ENCODE measurements at places on chromosomes 13 and 19. TPM values are rescaled to one million over a fixed set of nuclear protein-coding genes. Genes with fewer than 3 reads are reported as not detected.

The SRRM5 gene
- total RNA-seq = not detected

DNA sequence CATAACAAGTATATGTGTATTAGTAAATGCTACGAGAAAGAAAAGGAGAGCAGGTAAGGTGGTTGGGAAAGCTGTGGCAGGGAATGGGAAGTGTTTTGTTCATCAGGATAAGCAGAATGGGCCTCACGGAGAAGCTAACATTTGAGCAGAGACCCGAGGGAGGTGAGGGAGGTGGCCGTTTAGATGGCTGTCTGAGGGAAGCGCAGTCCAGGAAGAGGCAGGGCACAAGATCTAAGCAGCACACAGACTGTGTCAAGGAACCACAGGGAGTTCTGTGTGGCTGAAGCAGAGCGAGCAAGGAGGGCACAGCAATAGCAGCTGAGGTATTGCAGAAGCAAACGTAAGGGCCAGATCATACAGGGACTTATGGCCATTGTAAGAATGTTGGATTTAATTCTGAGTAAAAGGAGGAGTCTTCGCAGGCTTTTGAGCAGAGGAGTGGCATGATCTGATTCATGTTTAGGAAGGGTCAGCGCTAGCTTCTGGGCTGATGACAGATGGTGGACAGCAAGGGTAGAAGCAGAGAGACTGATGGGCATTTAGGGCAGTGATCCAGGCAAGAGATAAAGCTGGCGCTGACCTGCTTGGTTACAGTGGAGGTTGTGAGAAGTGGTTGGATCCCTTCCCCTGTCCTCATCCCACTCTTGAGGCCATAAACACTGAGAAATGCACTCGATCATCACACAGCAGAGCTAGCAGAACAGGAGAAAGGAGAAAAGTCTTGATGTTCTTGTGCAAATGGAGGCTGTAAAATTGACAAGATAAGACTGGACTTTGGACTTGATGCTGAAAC, 199.9 kb downstream of the LACC1 start:
- ATAC-seq = no peak

GRCh38 chr13:20525601-20526544, at the start of gene CRYL1:
Gene CRYL1, minus strand, starts transcription at chr13:20525857. Its CDS starts 63 bp downstream, at chr13:20525794.
- peak; percentile 96 for ATAC-seq

GRCh38 chr13:31045286-31046081, 113.0 kb downstream of the TEX26 start:
- ATAC-seq = peak; percentile 76

The SHC2 gene
- total RNA-seq = 19.9 TPM

GRCh38 chr13:114120591-114121011, 11.8 kb downstream of the RASA3 start:
- ATAC-seq = no peak

DNA sequence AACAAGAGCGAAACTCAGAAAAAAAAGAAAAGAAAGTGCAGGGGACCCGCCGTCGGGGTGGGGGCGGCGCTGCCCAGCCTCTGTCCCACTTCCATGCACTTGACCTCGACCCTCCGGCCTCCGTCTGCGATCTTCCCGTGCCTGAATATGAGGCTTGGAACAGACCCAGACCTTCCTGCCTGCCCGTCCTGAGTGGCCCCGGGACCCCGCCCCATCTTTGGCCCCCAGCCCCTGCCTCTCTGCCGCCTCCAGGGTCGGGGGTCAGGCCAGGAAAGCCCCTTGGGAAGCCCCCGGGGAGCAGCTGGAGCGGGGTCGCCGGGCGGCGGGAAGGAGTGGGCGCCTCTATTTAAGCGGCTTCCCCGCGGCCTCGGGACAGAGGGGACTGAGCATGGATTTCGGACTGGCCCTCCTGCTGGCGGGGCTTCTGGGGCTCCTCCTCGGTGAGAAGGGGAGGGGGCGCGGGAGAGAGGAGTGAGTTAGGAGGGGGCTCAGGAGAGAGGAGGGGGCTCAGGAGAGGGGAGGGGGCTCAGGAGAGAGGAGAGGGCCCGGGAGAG, at the start of gene MADCAM1:
Gene MADCAM1, plus strand, starts transcription at position 375 of the 554 bp plus-strand sequence. Its CDS starts 14 bp downstream, at position 389.
- no peak for ATAC-seq

DNA sequence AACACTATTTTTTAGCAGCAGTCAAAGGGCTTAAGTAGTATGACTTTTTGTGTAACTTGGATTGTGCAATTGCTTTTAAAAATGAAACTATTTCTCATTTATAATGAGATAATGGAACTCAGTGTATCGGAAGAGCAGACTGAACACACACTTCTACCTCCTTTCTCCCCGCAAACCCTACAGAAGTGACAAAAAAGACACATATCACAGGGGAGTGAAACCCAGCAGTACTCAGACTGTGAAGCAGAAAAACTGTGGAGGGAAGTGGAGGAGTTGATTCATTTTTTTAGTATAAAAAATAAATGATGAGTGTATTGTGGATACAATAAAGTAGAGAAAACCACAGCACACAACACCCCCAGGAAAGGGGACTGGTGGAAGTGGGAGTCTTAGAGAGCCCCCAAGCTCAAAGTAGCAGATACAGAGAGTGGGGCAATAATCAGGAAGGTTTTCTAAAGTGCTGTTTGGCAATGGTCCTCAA, 9.7 kb downstream of the LPAR6 start:
- ATAC-seq = peak; percentile 56

- ATAC-seq = no peak
These were observed 135.3 kb downstream of the RFC3 start for GRCh38 chr13:33953203-33953602.

- ATAC-seq = no peak
These were observed 134.4 kb downstream of the RBM26 start for GRCh38 chr13:79271616-79272015.

- no peak for ATAC-seq
These were observed 1.2 kb upstream of the EMC10 start for GRCh38 chr19:50475101-50475568.

The BIVM gene
- 17.1 TPM for total RNA-seq

The SLITRK6 gene
- 2.4 TPM for total RNA-seq
